Iris pigment epithelial cell (primary cell): ENCODE measurements at places on chromosomes 13 and 19.

- DNase-seq = no peak
These were observed 46.9 kb downstream of the CACNA1A start for GRCh38 chr19:13459351-13459750.

- no peak for DNase-seq
These were observed 204.1 kb downstream of the KATNAL1 start for GRCh38 chr13:30103161-30103840.

- no peak for DNase-seq
These were observed 1146.8 kb downstream of the UQCRFS1 start for GRCh38 chr19:28066161-28066560.

DNA sequence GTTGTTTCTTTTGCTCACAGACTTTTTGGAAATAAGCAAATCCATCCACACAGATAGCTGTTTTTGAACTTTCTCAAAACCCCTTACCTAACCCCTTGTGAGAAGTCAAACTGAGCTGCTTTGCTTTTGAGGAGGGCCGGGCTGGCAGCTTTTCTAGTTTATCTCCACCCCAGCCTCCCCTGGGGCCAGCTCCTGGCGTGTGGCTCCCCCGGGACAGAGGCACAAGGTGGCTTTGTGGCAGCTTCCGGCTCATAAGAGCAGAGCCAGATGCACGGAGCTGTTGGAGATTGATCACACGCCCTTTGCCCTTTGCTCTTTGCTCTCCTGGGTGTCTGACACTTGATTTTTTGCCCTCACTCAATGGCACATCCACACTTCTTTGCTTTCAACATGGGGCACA is 24.9 kb upstream of the RNF113B start:
- no peak for DNase-seq

- no peak for DNase-seq
These were observed 4.6 kb downstream of the AP2S1 start for GRCh38 chr19:46845959-46846459.

DNA sequence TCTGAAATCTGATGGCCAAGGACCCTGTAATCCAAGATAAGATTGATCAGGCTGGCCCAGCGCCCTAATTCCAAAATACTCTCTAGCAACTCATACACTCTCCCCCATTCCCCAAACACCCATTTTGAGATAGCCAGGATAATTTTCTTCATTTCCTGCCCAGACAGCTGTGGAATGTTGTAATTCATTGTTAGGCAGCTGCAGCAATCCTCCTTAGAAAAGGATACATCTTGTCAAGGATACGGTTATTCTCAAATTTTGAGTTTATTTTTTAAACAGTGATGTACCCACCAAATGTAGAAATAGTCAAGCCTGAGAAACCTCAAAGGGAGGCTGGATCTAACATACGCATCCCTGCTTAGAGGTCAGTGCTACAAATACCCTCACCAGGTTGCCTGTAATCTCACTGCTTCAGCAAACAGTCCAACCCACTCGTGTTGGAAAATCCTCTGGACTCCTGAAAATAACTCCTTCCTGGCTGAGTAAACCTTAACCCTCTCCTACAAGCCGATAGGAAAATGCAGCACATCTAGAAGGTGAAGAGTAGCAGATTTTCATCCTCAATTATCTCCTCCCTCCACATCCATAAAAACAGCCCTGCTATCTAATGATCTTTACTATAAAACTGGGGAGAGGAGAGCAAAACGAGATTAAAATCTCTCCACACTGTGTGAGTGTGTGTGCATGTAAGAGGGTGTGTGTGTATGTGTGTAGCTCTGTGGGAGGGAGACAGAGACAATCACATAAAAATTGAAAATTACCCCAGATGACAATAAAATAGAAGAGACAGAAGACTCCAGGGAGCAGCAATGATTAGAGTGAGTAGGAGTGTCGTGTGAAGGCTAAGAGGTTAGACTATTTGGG is 683.1 kb downstream of the DIAPH3 start:
- DNase-seq = no peak
